Neural progenitor cell (in vitro differentiated cells): ENCODE measurements at places on chromosomes 5 and 9. TPM values are rescaled to one million over a fixed set of nuclear protein-coding genes. Genes with fewer than 3 reads are reported as not detected.
A peak's percentile ranks its signal among the peaks of the same experiment; 100 is the strongest.

Gene PHF24
- 0.71 and 1.8 TPM in 2 replicates for total RNA-seq

Gene HINT1
- total RNA-seq, result 209 and 300 TPM in 2 replicates

Gene KLF9
- total RNA-seq, result 0.12 and 0.41 TPM in 2 replicates

Gene RASGEF1C
- total RNA-seq, result 0.26 and 1.7 TPM in 2 replicates

Gene SLC6A3
- 0.19 and 0.32 TPM in 2 replicates for total RNA-seq

DNA sequence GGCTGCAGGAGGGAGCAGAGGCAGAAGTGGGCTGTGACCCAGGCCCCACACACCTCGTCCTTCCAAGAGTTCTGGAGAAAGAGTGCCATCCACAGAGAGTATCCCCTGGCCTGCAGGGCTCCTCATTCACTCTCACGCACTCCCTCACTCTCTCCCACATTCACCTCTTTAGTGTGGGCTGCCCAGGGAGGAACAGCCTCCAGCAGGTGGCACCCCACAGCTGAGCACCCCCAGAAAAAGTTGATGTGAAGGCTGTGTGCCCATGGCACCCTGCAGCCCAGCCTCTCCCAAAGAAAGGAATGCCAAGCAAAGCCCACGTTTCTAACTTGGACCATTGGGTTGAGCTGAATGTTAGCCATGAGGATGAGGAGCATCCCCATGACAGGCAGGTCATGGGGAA is 4.5 kb upstream of the SHC3 start:
- H3K27me3 ChIP-seq, result peaks cover 25% of the 10 kb centered on the region
- peaks cover 16% of the 10 kb centered on the region for H3K4me1 ChIP-seq
- no peak for DNase-seq
- no peaks in the 10 kb centered on the region for H3K36me3 ChIP-seq

GRCh38 chr5:113264046-113264445 is 170.7 kb downstream of the TSSK1B start:
- H3K27ac ChIP-seq, result no peak overlapping the region
- H3K27me3 ChIP-seq, result no peaks in the 10 kb centered on the region
- H3K4me1 ChIP-seq, result peaks cover 19% of the 10 kb centered on the region
- no peak for DNase-seq
- no peaks in the 10 kb centered on the region for H3K36me3 ChIP-seq

- peak overlapping the region; percentile 69 for H3K27ac ChIP-seq
- H3K4me3 ChIP-seq, result no peak overlapping the region
- H3K36me3 ChIP-seq, result no peaks in the 10 kb centered on the region
- H3K4me1 ChIP-seq, result peaks cover 13% of the 10 kb centered on the region
Measured at GRCh38 chr9:137723783-137724445, 105.1 kb downstream of the EHMT1 start.

DNA sequence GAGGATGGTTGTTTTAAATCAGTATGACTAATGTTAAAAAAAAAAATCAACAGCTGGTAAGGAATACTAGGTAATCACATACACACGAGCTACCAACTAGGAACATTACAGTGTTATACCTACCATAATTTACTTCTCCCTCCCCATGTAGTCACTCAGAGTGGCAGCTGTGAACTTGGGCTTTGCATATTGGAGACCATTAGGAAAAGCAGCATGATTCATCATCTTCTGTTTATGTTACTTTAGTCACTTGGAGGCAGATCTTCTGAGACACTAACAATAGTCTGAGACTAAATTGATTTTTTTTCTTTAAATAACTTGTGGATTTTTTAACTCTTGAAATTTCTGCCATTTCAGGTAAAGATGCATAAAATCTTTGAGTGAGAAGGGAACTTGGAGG is 141.5 kb upstream of the NR4A3 start:
- DNase-seq, result no peak
- H3K4me3 ChIP-seq, result no peak overlapping the region
- no peak overlapping the region for H3K27ac ChIP-seq
- no peaks in the 10 kb centered on the region for H3K4me1 ChIP-seq
- H3K27me3 ChIP-seq, result no peaks in the 10 kb centered on the region
- no peaks in the 10 kb centered on the region for H3K36me3 ChIP-seq

- H3K36me3 ChIP-seq, result no peaks in the 10 kb centered on the region
- no peaks in the 10 kb centered on the region for H3K27me3 ChIP-seq
- no peaks in the 10 kb centered on the region for H3K4me1 ChIP-seq
- no peak for DNase-seq
- no peak overlapping the region for H3K4me3 ChIP-seq
Measured at GRCh38 chr9:33837138-33837537, 20.2 kb downstream of the UBE2R2 start.

DNA sequence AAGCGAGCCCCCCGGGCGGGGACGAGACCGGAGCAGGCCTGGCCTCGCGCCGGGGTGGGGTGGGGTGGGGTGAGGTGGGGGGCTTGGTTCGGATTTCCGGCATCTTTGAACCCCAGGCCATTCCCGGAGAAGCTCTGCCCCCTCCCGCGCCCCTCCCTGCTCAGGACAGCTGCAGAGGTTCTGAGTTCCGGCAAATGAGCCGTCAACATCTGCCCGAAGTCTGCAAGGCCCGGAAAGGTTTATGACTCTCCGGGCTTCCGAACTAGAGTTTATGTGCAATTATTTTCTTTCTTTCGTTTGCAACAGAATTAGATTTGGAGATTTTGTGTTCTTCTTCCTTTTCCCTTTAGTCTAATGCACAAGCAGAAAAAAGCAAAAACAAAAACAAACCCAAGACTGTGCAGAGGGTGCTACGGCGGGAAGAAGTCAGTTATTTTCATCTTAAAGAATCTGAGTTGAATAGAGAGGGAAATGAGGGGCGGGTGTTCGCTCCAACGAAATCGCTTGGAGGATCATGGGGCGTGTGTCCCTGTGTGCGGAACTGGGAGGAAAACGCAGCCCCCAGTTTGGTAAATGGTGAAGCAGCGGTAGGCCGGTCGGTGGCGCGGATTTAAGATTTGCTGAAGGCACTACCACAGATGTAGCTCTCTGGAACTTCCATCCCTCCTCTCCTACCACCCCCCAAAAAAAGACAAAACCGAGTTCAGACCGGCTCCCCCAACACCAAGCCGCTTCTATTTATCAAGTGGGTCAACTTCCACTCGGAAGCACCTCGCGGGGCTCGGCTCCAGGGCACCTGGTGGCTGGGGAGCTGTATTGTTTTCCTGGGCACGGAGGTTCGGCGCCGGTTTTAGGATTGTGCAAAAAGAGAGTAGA is 4.8 kb downstream of the LHX2 start:
- no peak overlapping the region for H3K27ac ChIP-seq
- peak overlapping the region; percentile 76 for H3K4me3 ChIP-seq

DNA sequence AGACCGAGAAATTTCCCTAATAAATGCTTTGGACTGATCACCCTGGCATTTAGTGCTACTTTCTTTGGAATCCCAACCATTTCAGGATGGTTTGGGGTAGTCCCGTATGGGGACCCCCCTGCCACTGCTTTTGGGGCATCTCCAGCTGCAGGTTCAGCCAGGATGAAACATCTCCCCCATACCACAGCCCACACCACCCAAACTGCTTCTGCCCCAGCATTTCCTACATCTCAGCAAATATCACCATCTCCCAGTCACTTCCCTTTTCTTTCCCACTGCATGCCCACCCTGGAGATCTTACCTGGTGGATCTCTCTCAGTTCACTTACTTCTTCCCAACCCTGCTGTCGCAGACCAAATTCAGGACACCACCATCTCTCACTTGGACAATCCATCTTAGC is 4.8 kb upstream of the P4HA2 start:
- H3K4me3 ChIP-seq, result no peak overlapping the region
- peaks cover 3% of the 10 kb centered on the region for H3K4me1 ChIP-seq
- H3K27me3 ChIP-seq, result peaks cover 28% of the 10 kb centered on the region
- no peaks in the 10 kb centered on the region for H3K36me3 ChIP-seq
- no peak for DNase-seq

GRCh38 chr9:34486572-34486971 is 28.0 kb downstream of the DNAI1 start:
- H3K4me3 ChIP-seq, result no peak overlapping the region
- DNase-seq, result no peak
- H3K27ac ChIP-seq, result no peak overlapping the region
- H3K36me3 ChIP-seq, result no peaks in the 10 kb centered on the region
- no peaks in the 10 kb centered on the region for H3K4me1 ChIP-seq

DNA sequence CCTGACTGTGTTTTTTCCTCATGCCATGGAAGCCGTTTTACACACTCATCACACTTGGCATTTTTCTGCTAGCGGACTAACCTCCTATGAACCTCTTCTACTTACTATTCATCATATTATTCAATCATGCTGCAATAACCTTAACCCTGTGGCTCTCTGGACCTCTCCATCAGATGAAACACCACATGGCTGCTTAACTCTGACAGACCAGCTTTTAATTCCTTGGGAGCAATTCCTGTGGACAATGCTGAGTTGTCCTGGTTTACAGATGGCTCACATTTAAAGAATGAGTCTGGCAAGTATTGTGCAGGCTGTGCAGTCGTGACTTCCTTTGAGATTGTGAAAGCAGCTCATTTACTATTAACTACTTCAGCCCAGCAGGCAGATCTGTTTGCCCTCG is 9.0 kb downstream of the OR1J1 start:
- no peak overlapping the region for H3K27ac ChIP-seq
- H3K27me3 ChIP-seq, result peaks cover 15% of the 10 kb centered on the region
- no peaks in the 10 kb centered on the region for H3K36me3 ChIP-seq
- H3K4me3 ChIP-seq, result no peak overlapping the region
- no peak for DNase-seq

DNA sequence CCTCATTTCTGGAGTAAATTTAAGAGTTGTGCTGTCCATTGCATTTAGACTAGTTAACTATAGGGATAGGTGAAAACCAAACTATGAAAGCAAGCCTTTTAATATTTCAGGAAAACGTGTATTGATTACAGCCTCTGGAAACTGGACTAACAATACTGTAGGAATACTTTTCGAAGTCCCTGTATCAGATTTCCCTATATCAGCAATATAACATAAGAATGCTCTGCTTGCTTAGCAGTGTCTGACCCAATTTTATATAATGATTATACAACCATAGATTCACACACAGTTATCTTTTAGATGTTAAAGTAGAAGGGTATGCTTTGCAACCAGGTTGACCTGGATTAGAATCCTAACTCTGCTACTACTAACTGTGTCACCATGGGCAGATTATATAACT is 203.1 kb downstream of the WDR70 start:
- no peak overlapping the region for H3K27ac ChIP-seq
- no peaks in the 10 kb centered on the region for H3K4me1 ChIP-seq
- H3K4me3 ChIP-seq, result no peak overlapping the region
- H3K27me3 ChIP-seq, result no peaks in the 10 kb centered on the region

- no peak overlapping the region for H3K27ac ChIP-seq
- H3K4me1 ChIP-seq, result no peaks in the 10 kb centered on the region
- H3K4me3 ChIP-seq, result no peak overlapping the region
Measured at GRCh38 chr5:9502050-9502834, 43.6 kb downstream of the SEMA5A start.
